ENCODE measurements at places on chromosomes 6 and 20. TPM values are rescaled to one million over a fixed set of nuclear protein-coding genes. Genes with fewer than 3 reads are reported as not detected.

The PSORS1C2 gene
- not detected for total RNA-seq

The CLDN20 gene
- total RNA-seq: not detected

The PFDN6 gene
- total RNA-seq: 38.7 TPM

The KIFC1 gene
- total RNA-seq: 30.1 TPM

The MYCT1 gene
- 2.3 TPM for total RNA-seq
